ENCODE measurements at places on chromosomes 1 and 21.

- DNase-seq = no peak
Measured at GRCh38 chr1:62993844-62994243, 209.9 kb downstream of the ATG4C start.

- DNase-seq = no peak
Measured at GRCh38 chr1:107464827-107465226, 324.0 kb downstream of the NTNG1 start.

- no peak for DNase-seq
Measured at GRCh38 chr1:17212487-17213121, 7.7 kb downstream of the PADI1 start.

DNA sequence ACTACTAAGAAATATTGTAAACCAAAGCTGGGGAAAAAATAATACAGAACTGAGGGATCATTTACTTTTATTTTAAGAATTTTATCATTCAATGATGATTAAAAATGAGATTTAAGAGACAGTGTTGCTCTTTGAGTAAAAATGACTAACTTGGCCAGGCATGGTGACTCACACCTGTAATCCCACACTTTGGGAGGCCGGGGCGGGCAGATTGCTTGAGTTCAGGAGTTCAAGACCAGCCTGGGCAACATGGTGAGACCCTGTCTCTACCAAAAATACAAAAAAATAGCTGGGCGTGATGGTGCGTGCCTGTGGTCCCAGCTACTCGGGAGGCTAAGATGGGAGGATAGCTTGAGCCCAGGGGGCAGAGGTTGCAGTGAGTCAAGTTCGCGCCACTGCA, 21.8 kb upstream of the PLEKHO1 start:
- no peak for DNase-seq

GRCh38 chr1:182259229-182259872, 132.2 kb downstream of the GLUL start:
- DNase-seq = no peak

GRCh38 chr21:27425574-27425973, 458.7 kb upstream of the ADAMTS5 start:
- DNase-seq = no peak

- DNase-seq = no peak
Measured at GRCh38 chr1:12402159-12402673, 172.4 kb downstream of the VPS13D start.

GRCh38 chr1:234776876-234777855, 167.2 kb upstream of the IRF2BP2 start:
- no peak for DNase-seq

- no peak for DNase-seq
Measured at GRCh38 chr21:36545776-36546511, 66.0 kb upstream of the CLDN14 start.

GRCh38 chr1:57788313-57788712, 364.5 kb upstream of the DAB1 start:
- DNase-seq = no peak

- no peak for DNase-seq
Measured at GRCh38 chr1:36763771-36764170, 270.5 kb downstream of the GRIK3 start.

- DNase-seq = no peak
Measured at GRCh38 chr1:113871597-113872113, at the start of gene PTPN22. Gene PTPN22, minus strand, starts transcription at chr1:113871712.

GRCh38 chr1:167579986-167580385, 26.4 kb upstream of the CREG1 start:
- no peak for DNase-seq

GRCh38 chr1:239735111-239735510, 348.7 kb downstream of the CHRM3 start:
- DNase-seq = no peak

DNA sequence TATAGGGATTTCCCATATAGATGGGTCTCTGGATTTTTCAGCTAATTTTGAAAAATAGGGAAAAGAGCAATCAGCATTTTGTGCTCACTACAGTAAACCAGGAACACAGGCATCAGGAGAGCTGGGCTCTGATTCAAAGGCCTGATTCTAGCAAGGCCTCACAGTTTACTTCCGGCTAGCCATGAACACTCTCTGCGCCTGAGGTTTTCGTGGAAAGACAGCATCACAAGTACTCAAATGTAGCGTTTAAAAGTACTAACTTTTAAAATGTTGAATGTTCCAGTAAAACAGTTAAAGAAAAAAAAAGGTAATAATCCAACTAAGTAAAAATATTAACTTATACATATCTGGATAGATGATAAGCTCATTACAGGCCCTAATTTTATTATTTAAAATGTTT, 120.6 kb downstream of the SLC45A1 start:
- DNase-seq = no peak

DNA sequence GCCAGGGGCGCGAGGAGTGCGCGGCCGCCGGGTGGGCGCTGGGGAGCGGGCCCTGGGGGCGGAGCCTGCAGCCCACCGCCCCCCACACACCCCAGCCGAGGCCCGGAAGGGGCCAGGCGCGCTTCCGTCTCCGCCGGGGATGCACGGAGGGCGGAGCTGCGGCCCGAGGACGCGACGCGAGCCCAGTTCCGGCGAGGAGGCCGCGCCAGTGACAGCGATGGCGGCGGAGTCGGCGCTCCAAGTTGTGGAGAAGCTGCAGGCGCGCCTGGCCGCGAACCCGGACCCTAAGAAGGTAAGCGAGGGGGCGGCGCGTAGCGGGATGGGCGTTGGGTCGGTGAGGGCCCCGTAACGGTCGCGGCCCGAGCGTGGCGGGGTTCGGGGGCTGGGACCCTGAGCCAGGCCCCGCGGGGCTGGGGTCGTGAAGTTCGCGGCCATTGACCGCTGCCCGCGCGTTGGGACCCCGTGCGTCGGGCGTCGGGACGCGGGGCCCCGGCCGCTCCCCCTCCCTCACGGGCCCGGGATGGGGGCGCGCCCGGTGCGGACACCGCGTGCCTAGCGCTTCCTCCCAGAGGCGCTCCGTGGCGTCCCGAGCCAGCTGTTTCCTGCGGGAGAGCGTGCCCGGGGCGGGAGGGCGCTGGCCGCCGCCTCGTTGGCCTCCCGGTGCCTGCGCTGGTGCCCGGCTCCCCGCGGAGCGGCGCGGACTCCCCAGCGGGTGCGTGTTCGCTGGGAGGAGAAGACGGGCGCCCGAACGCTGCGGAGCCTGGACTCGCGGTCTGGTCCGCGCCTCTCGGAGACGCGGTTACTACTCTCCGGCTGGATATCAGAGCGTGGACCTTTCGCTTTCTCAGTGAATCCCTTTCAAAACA, at the start of gene ELOA:
Gene ELOA (plus strand): TSS at position 185 of the 866 bp plus-strand sequence. CDS start 33 bp downstream, at position 218.
- no peak for DNase-seq

GRCh38 chr1:177289532-177289931, 118.8 kb downstream of the BRINP2 start:
- DNase-seq = no peak

DNA sequence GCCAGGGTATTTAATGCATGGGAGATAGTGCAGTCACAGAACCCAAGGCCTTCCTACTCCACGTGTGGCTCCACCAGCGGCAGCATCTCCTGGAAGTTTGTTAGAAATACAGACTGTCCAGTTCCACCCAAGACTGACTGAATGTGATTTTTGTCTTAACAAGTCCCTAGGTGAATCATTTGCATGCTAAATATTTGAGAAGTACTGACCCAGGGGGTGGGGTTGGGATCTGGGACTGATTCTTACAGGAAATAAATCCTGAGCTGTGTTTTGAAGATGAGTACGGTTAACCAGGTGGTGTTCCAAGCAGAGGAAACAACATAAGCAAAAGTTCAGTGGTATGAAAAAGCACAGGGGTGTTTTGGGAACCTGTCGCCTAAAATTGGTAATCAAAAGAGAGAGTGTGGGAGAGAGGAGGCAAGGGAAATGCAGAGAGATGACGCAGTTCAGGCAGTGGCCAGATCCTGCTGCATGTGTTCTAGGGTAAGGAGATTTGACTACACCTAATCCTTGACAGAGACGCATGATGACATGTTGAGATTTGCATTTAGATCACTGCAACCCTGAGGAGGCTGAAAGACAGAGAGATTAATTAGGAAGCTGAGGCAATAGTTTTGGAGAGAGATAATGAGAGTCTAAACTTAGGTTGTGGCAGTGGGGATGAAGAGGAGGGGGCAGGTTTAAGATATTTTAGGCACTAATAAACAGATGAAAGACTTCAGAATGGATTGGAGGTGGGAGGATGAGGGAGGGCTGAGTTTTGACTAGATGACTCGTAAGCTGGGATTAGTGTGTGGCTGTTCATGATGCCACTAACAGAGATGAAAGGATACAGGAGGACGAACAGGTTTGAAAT, 3.7 kb upstream of the ZNF326 start:
- DNase-seq = no peak

DNA sequence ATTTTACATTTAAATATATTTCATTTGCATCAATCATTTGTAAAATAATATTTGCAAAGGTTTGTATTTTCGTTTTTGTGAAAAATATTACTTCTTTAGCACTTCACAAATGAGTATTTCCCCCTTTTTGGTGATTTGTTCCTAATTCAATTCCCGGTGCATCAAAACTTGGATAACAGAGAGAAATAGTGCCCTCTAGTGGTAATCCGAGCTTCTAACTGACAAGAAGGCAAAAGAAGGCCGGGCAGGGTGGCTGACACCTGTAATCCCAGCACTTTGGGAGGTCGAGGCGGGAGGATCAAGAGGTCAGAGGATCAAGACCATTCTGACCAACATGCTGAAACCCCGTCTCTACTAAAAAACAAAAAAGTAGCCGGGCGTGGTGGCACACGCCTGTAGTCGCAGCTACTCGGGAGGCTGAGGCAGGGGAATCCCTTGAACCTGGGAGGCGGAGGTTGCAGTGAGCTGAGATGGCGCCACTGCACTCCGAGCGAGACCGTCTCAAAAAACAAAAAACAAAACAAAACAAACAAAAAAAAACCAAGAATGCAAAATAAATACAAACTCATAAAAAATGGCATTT, 137.7 kb downstream of the COL11A1 start:
- peak; percentile 18 for DNase-seq

- no peak for DNase-seq
Measured at GRCh38 chr1:213828867-213829266, 158.9 kb upstream of the PROX1 start.

DNA sequence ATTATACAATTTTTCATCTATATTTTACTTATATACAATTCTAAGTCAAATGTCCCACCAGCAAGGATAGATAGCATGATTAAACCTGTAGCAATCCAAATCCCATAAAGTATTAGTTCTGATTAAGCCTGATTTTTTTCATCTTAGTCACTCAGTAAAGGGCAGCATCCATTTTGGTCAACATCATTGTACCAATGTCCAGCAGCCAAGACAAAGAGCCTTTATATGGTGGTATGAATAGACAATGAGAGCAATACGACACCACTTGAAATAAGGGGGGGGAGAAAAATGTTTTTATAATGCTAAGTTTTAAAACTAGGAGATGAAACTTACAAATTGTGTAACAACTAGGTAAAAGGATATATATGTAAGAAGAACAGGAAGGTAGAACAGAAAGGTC, 7.4 kb downstream of the ZNF644 start:
- DNase-seq = no peak

DNA sequence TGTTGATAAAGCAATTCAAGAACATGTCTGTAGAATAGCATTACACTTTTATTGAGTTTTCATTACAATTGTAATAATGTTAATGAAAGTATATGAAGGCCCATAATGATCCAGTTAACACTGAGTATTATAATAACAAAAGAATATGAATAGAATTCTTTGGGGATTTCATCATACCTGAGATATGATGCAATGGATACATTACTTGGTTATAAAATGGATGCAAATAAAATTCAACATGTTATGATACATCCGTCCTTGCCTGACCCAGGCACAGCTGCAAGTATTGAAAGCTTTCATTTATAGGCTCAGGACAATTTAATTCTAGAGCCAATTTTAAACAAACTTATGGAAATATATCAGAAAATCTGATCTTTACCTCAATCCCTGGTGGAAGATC, 8.2 kb upstream of the KCNA3 start:
- no peak for DNase-seq

- DNase-seq = no peak
Measured at GRCh38 chr1:150235294-150235851, 539 bp downstream of the ANP32E start.

DNA sequence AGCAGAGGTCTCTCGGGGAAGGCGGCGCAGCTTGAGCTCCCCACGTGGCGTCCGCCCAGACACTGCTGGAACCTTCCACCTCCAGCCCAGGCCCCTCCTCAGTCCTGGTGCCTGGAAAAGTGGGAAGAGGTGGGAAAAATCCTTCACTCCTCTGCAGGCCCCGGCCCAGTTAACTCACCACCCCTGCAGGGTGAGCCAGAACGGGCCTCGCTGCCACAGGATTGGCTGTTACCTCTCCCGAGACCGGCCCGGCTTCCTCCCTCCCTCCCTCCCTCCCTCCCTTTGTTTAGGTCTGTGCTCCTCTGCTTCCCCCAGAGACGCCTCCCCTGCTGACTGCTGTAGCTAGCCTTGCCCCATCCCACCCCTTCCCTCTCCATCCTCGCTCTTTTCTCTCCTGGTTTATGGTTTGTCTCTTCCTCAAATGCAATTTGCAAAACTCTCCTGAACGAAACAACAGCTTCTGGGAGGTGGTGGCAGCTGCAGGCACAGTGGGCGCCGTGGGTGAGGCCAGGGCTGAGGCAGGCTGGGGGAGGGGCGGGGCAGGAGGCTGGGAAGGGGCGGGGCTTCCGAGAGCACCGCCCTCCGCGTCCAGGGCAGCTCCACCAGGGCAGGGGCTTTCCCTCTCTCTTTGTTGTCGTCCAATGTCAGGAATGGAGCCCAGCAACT, 6.5 kb downstream of the CAPN9 start:
- DNase-seq = no peak

DNA sequence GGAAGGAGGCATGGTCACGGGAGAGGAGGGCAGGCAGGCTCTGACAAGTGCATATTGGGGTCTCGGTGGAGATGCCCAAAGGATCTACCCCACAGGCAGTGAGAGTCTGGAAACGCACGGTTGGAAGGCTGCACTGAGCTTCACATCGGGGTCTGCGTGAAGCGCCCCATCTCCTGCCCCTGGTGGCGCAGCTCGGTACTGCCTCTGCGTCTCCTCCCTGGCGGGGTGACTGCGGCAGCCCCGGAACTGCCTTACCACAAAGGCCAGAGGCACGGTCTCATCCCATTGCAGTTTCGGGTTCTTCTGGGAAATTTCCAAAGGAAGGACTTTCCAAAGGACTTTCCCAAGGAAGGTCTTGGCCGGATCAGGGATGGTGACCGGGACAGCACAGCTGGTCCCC, 69.2 kb upstream of the AJAP1 start:
- no peak for DNase-seq

- DNase-seq = no peak
Measured at GRCh38 chr1:181175955-181176354, 87.5 kb downstream of the IER5 start.

DNA sequence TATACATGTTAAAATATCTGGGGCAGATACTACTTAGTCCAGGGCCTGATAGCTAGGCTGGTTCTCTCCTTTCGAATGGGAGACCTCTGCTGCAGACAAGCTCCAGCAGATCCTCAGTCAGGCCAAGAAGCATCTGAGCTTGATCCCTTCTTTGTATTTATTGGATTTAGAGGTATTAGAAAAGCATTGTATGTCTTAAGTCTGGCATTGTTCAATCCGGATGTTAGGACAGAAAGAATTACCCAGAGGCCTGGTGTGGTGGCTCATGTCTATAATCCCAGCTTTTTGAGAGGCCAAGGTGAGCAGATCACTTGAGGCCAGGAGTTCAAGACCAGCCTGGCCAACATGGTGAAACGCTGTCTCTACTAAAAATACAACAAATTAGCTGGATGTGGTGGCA, 21.2 kb upstream of the EYA3 start:
- DNase-seq = no peak

Data from smooth muscle cell of the brain vasculature (primary cell).